ENCODE measurements at places on chromosomes 1 and 21.

DNA sequence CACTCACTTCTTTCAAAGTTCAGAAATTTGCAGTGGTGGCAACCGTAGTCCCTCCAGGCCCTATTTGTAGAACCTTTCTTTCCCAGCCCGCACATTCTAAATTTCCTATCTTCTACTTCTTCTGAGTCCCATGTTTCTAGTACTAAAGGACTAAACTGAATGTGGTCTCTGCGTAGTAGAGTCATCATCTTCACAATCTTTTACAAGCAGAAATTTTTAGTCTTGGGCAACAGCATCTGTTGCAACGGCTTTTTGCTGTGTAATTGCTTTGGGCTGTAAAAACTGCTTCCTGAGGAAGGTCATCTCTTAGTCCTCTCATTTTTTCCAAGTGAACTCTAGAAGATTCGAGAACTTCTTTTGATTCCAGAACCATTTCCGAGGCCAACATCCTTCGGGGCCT, 23.9 kb downstream of the VAV3 start:
- no peak for DNase-seq

- no peak for DNase-seq
Observed at GRCh38 chr1:233261206-233261605, 34.3 kb downstream of the PCNX2 start.

GRCh38 chr21:41622831-41623548, 115.0 kb upstream of the TMPRSS2 start:
- DNase-seq: no peak

DNA sequence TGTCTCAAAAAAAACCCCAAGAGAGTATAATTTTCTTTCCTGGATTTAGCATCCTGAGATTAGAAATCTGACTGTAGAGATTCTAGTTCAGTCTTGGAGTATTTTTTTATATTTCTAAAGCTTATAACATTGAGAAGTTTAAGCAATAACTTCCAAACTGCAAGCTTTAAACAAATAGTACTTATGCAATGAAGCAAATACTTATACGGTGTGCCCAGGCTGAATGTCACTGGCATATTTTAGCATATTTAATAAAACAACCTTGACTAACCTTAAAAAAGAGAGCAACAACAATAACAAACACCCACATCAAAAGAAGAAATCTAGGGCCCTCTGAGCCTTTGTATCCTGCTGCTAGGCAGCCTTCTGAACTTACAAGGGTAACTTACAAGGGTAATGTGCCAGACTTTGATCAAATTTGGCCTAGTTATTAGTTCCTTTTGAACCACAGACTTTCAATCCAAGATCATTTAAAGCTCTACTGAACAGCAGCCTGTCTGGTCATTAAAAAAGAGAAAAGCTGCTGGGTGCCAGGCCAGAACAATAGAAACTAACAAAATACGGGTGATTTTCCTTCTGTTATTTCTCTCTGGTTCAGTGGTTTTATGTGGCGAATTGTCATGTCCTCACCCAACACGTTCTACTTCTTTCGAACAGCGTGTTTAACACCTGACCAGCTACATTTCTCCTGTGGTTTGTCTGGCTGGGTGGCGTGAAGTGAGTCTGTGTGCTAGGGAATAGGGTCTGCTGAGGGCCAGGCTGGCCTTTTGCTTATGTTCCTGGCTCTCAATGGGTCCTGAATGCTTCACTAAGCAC, 16.2 kb downstream of the MTOR start:
- no peak for DNase-seq

GRCh38 chr1:222090103-222090502, 348.2 kb upstream of the DUSP10 start:
- DNase-seq: no peak

DNA sequence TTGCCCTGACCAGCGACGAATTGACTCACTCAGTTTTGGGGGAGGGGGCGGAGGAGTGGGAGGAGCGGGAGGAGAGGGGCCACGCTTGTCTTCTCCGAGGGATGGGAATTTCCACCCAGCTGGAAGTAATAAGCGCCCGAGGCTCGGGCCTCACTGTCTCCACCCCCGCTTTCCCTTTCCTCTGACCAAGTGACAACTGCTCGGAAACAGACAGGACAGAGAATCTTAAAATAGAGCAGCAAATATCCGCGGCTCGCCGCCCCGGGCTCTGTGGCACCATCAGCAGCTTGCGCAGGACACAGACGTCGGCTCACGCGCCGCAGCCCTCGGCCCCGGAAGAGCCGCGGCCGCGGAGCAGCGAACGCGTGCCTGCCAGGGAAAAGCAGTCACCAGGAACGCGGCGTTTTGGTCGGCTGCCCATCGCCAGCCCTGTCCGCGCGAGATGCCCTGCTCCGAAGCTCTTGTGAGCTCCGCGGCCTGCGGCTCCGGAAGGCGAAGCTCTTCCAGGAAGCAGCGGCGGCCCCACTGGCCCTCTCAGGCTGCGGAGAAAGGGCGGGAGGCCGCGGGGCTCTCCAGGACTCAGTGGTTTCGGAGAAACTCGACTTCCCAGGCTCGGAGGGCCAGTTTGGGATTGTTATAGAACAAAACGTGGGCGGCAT, 10.7 kb upstream of the RGS16 start:
- peak; percentile 48 for DNase-seq

GRCh38 chr1:62417351-62417999, 19.4 kb upstream of the USP1 start:
- DNase-seq: no peak

DNA sequence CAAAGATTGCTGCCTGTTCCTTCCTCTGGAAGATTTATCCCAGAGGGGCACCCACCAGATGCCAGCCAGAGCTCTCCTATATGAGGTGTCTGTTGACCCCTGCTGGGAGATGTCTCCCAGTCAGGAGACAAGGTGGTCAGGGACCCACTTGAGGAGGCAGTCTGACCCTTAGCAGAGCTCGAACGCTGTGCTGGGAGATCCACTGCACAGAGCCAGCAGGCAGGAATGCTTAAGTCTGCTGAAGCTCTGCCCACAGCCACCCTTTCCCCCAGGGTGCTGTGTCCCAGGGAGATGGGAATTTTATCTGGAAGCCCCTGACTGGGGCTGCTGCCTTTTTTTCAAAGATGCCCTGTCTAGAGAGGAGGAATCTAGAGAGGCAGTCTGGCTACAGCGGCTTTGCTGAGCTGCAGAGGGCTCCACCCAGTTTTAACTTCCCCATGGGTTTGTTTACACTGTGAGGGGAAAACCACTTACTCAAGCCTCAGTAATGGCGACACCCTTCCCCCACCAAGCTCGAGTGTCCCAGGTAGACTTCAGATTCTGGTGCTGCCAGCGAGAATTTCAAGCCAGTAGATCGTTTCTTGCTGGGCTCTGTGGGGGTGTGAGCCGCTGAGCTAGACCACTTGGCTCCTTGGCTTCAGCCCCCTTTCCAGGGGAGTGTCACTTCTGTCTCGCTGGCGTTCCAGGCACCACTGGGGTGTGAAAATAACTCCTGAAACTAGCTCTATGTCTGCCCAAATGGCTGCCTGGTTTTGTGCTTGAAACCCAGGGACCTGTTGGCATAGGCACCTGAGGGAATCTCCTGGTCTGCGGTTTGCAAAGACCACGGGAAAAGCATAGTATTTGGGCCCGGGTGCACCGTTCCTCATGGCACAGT, 51.1 kb upstream of the PDC start:
- no peak for DNase-seq

- no peak for DNase-seq
Observed at GRCh38 chr1:239537795-239538194, 151.4 kb downstream of the CHRM3 start.

DNA sequence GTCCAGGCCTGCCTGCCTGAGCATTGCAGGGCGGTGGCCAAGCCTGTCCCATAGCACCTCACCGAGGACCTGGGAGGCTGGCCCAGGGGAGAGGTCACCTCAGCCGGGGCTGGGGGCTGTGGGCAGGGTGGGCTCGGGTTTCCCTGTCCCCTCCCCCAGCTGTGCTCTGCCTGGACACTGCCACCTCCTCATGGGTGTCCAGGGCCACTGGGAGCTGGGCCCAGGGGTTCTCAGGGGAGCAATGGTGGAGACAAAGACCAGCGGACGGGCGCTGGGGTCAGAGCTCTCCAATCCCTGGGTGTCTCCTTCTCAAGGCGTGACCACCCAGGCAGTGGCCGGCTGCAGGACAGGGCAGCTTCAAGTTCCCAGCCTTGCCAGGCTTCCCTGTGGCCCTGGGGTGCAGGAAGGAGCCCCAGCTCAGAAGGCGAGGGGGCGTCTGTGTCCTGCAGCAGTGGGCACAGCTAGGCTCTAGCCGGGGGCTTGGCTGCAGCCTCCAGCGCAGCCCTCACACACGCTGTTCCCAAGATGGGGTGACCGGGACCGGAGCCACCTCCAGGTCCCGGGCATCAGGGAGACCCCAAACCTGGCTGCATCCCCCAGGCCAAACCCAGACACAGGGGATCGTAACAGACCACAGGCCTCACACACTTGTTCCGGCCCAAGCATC, 29.0 kb downstream of the TP73 start:
- no peak for DNase-seq

- peak; percentile 60 for DNase-seq
Observed at GRCh38 chr1:228059634-228060457, 22.7 kb upstream of the ARF1 start.

GRCh38 chr1:8396786-8397406, 79.0 kb downstream of the SLC45A1 start:
- DNase-seq: no peak

DNA sequence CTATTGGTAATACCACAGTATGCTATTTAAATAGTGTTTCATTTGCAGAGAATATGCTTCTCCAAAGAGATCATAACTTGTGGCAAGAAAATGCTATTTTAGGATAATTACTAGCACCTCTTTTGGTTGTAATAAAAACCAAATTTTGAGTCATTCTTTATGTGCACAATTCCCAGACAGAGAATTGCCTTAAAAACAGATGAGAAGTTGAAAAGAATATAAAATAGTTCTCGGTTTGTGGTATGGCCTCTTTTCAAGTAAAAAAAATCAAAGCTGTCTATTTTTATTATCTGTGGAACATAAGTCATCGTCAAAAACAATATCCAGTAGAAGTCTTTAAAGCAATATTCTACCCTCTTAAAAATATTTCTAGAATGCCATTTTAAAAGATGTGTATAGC, 185.9 kb downstream of the GREM2 start:
- DNase-seq: no peak

GRCh38 chr1:228809621-228810394, 74.5 kb downstream of the RHOU start:
- DNase-seq: no peak

GRCh38 chr1:64896551-64896950, 69.8 kb downstream of the JAK1 start:
- no peak for DNase-seq

DNA sequence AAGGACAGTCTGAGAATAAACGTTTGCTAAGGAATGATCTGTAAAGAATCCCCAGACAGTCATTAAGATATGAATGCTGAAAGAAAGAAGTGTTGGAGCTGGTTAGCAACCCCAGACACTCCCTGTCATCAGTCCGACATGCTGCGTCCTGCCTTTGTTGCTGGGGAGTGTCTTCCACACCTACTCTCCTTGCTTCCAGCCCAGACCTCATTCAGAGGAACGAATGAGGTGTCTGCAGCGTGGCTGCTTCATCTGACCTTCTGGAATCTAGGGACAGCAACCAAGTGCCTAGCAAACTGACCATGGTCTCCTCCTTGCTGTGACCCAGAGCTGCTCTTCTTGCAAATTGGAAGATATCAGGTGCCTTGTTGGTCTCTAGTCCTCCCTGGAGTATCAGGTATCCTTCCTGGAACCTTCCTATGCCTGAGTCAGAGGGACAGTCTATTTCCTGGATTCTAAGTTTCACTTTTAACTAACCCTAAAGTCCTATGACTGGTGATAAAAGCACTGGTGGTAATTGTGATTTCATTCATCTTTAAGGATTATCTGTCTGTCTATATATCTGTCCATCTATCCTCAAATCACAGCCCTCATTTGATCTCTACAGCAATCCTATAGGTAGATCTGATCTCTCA, 45.3 kb downstream of the NFASC start:
- no peak for DNase-seq

- DNase-seq: no peak
Observed at GRCh38 chr1:211892577-211892976, 62.0 kb upstream of the LPGAT1 start.

DNA sequence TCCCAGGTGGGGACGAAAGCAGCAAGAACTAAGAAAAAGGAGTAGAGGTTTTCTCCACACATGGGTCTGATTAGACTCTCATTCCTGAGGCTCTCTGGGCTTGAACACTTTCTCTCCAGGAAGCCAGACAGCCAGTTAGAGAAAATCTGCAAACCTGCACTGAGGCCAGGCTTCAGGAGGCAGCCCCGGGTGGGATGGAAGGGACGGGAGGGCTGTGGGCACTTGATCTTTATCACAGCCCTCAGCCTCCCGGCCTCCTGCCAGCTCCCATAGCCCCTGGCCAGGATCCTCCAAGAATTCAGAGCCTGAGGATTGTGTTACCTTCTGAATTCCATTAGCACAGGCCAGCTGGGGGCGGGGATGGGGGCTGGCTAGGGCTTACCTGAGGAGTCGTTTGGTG, 40.1 kb downstream of the SERTAD4 start:
- no peak for DNase-seq

DNA sequence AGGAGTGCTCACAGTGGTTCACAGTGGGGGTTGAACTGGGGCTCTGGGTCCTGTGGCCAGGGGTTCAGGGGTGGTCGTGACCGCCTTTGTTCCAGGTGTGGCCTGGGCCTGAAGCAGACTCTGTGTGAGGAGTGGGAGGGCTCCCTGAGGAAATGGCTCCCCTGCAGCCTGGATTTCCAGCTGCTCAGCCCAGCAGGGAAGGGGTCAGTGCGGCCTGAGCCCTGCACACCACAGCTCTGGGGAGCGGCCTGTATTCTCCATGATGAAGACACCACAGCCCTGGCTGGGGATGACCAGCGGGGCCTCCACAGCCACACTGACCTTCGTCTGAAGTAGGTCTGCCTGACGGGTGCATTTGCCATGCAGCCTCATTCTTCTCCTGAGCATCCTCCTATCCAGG, 16.7 kb downstream of the PYCR2 start:
- no peak for DNase-seq

- DNase-seq: no peak
Observed at GRCh38 chr1:189656628-189657530, 820.8 kb downstream of the BRINP3 start.

DNA sequence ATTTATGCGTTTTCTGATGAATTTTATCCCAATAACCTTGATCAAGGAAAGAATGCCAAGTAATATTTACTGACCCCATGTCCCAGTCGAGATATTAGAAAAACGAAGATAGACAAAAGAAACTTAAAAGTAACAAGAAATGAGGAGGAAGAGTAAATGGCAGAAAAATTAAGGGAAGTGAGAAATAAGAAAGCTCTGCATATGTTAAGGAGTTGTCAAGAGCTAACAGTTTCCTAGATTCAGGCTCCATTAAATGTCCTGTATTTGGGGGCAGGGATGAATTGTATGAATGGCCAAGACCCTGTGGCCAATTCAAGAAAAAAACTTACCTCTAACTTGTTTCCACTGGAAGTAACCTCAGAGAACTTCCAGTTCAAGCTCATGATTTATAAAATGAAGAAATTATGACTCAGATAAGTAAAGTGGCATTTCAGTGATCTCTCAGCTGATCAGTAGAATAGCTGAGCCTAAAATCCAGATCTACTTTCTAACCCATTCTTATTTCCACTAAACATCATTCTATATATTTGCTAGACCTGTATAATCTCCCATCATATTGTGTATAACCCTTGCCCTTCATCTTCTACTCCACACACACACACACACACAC, 73.2 kb downstream of the ZC3H11B start:
- DNase-seq: no peak

- DNase-seq: no peak
Observed at GRCh38 chr1:117375327-117375726, 8.1 kb downstream of the MAN1A2 start.

- no peak for DNase-seq
Observed at GRCh38 chr1:230575886-230576500, 66.3 kb upstream of the COG2 start.

- DNase-seq: no peak
Observed at GRCh38 chr1:207088161-207088560, 499 bp upstream of the C4BPB start.

Data from DMS79 (cell line).